ENCODE measurements at places on chromosomes 6 and 20. TPM values are rescaled to one million over a fixed set of nuclear protein-coding genes. Genes with fewer than 3 reads are reported as not detected.
A peak's percentile ranks its signal among the peaks of the same experiment; 100 is the strongest.

- no peak for DNase-seq
Measured at GRCh38 chr20:57499676-57500075, 25.3 kb downstream of the CTCFL start.

DNA sequence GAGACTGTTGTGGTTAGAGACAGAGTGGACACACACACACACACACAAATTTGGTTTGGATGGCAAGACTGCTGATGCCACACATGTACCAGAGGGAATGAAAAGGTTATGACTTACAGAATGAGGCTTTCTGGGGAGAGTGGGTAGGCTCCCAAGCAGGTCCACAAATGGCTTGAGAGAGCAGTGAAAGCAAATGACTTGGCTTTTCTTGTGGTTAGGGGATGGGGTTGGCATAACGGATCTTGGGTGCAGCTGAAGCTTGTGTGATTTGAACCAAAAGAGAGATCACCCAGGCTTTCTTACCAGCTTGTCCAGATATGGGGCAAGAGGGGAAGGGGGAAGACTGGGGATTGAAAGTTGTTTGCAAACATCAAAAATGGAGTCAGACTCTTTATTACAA, 73.9 kb upstream of the OLIG3 start:
- no peak for DNase-seq

DNA sequence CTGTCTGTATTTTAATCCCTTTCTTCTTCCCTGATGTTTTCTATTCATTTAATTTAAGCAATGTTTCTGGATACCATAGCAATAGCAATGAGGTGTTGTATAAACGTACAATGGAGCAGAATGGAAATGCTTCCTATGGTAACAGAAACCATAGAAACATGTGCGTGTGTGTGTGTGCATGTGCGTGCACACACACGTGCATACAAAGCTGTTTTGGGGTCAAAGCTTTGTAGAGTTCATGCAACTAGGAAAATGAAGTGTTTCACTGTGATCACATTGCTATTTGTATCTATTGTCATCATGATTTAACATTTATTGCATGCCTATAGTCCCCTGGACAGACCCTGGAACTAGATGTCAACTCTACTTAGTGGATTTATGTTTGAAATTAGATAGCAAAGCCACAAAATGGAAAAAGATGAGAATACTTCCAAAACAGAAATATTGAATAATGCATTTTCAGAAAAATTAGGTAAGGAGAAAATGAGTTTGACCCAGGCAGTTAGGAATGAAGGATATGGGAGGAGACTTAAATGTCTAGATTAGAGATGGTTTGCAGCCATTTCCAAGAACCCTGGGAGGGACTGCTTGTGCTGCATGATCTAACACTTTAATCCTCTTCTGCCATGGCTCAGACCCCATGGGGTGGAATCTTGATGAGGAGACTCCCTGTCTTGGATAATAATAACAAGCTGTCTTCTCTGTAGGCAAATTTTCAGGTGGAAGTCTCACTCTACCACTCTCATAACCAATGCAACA, 124.4 kb downstream of the TRMT11 start:
- DNase-seq: no peak

- DNase-seq: no peak
Measured at GRCh38 chr6:21593927-21594415, 420 bp downstream of the SOX4 start.

GRCh38 chr6:119140196-119141140, 62.0 kb upstream of the FAM184A start:
- DNase-seq: no peak

- DNase-seq: no peak
Measured at GRCh38 chr20:2394411-2395055, 13.8 kb downstream of the TGM6 start.

GRCh38 chr6:111950661-111951496, 77.6 kb upstream of the FYN start:
- DNase-seq: peak; percentile 64

- DNase-seq: no peak
Measured at GRCh38 chr6:107228754-107229153, 113.4 kb upstream of the BEND3 start.

DNA sequence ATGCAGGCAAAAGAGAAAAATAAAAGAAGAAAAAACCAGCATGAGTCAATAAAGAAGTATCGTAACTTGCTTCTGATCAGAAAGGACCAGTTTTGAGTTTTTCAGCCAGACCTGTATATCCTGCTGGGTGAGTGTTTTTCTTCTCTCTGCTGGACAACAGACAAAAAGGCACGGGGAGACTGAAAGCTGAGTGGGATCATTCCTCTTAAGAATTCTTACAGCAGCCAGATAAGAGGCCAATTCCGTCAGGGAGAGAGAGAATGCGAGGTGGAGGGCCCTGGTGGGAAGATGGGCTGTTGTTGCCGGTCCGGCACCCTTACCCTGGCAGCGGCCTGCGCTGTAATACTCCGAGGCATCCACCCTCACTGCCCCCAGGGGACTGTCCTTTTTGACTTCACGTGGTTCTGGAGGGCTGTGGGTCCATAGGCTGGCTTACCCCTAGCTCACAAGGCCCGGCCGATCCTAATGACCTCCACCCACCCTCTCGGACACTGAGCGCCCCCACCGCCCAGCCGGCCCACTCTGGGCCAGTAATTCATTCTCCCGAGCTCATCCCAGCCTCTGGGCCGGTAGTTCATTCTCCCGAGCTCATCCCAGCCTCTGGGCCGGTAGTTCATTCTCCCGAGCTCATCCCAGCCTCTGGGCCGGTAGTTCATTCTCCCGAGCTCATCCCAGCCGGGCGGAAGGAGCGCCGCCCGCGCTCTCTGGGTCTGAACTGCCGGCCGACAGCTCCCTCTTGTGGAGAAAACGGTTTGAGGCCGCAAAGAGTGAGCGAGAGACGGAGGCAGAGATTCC, 118.3 kb upstream of the SIRPA start:
- DNase-seq: no peak

GRCh38 chr6:9116026-9116425, 680.7 kb upstream of the SLC35B3 start:
- no peak for DNase-seq

The SNAP91 gene
- not detected for total RNA-seq

The ADGRF5 gene
- total RNA-seq: 12.0 TPM

All from suprapubic skin (tissue), 4 donors.